ENCODE measurements at places on chromosomes 11 and 22.

DNA sequence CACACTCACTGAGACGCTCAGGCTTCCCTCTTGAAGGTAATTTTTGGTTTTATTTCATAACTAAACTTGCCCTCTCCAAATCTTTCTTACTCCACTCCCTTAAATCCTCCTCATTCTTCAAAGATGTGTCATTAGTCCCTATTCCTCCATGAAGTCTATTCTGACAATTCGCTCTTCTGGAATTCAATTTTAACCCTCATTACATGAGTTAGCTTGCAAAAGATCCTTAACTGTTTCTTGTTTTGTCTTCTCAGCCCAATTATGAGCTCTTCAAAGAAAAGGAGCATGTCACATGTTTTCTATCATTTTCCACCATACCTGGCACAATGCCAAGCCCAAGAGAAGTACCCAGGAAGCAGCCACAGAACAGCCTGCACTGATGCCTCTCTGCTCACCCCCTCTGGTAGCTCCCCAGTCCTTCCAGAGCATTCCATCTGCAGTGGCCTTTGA lies 13.0 kb downstream of the GALNT18 start:
- DNase-seq: no peak

DNA sequence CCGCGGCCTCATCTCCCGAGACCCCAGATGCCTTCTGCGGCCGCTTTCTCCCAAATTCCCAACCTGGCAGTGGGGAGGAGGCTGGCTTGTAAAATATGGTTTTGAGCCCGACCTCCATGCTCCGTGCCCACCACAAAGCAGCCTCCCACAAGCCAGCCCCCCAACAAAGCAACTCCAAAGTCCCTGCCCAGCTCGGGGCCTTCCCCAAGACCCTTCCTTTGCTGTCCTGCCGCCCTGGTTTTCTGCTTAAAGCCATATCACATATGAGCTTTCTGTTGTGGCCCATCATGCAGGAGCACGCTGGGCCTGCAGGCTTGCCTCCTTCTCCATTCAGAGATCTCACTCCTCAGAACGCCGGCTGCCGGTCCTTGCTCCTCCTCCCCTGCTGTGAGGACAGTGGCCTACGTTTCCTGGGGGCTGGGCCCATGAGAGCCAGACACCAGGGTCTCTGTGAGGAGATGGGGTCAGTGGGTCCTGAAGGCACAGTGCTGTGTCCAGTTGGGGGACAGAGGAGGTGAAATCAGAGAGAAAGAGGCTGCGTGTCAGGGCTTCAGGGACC lies 680.0 kb downstream of the BRD1 start:
- DNase-seq: no peak

- no peak for DNase-seq
These were observed 47.3 kb upstream of the TSKU start for GRCh38 chr11:76735841-76736240.

- peak; percentile 67 for DNase-seq
These were observed 28.4 kb downstream of the KIAA0930 start for GRCh38 chr22:45212306-45212709.

DNA sequence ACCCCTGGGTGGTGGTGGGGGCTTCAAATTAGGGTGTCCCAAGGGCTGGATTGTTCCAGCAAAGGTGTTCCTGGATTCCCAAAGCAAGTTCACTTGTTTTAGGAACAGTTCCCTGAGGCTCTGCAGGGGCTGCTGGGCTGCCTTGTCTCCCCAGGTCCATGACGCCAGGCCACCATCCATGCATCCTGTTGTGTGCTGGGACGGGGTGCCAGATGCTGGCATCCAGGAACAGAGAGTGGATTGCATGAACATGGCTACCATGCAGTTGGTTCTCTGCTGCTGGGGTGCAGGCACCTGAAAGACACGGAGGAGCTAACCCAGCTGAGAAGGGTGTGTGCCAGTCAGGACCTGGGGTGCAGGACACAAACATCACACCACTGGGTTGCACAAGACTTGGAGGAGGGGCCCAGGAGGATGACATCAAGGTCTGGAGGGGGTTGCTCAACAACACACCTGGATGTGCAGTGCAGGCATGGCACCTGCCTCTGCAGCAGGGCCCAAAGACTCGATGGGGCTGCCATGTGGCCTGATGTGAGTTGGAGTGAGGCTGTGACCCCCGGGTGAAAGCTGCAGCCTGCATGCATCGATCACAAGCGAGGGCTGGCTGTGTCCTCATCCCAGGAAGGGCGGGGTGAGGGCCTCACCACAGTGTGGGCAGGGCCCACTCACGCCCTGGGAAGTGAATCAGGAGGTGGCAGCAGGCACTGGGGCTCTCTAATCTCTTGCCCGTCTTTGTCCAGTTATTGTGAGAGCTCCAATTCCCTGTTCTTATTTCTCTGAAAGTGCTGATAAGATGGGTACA lies 74.0 kb upstream of the CLDN5 start:
- no peak for DNase-seq

DNA sequence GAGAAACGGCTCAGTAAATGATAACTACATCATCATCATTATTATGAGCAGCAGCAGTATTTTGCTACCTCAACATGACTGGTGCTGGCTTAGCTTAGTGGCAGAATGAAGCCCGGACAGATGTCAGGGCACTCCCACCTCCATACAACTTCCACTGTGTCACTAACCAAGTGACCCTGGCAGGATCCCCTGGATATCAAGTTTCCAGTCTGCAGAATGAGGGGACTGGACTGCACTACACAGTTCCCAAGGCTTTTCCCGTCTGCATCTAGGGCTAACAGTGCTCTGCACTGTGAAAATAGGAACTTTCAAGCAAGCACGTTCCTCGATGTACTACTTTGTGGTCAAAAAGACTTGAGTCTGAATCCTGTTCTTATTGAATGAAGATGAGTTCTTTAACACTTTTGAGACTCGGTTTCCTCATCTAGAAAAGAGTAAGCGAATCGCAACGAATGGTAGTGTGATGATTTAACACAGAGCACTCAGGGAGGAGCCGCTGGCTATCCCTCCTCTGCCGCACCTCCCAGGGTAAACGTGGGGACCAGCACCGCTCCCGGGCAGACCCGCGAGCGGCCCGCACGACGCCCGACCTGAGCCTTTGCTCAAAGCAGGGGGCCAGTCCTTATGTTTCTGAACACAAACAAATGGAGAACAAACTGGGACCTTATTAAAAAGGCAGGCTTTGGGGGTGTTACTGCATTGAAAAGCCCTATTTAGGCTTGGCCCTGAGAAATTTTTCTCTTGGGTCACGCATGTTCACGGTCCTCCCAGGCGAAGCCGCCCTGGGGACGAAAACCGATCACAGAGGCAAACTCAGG lies 910 bp downstream of the CLTCL1 start:
- peak; percentile 27 for DNase-seq

- no peak for DNase-seq
These were observed 11.1 kb upstream of the VWCE start for GRCh38 chr11:61306221-61306620.

GRCh38 chr22:47367993-47368945 lies 605.8 kb downstream of the TBC1D22A start:
- DNase-seq: no peak

DNA sequence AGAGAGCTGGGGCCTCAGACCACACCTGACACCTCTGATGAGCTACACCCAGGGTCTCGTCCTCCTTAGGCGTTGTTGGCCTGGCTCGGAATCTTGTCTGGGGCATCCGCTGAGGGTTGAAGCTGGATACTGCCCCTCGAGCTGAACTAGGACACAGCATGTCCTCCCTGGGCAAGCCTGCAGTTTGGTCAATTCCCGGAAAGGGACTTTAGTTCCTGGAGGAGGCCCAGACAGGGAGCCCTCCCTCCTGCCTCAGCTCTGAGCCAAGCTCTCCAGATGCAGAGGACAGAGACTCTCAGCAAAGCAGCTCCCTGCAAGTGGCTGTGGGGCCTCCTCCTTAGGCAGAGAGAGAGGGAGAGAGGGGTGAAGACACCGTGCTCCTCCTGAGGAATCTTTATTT lies 4.9 kb downstream of the APOL3 start:
- DNase-seq: no peak

DNA sequence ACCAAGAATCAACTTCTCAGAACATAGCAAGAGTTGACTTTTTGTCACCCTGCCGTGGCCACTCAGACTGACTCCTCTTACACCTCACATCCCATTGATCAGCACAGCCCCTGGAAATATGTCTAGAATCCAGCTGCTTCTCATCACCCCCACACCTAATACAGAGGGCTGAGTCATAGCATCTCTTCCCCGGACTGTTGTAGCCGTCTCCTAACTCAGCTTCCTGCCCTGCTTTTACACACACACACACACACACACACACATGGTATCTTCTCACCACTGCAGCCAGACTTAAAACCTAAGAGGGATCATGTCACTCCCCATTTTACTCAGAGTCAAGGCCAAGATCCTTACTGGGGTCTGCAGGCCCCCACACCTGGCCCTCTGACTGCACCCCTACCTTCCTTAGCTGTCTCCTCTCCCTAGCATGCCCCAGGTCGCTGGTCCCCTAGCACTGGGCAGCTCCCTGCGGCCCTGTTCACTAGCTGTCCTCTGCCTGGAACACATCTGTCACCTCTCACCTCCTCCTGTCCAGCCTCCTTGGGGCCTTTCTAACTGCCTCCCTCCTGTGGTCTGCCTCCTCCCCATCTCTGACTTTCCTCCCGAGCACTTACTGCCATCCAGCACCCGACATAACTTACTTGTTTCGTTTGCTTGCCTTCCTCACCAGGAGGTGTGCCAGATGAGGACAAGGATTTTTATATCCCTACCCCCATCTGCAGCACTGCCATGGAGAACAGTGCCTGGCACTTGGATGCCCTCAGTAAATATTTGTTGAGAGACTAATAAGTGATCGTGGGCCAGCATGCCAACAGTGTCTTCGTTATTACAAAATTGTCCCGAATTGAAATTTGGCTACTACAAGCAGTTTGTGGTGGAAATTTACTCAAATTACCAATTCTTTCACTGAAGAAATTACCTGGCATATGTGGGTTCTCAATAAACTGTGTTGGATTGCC lies 61.9 kb downstream of the BMAL1 start:
- no peak for DNase-seq

- DNase-seq: no peak
These were observed 91.2 kb downstream of the CLPB start for GRCh38 chr11:72343006-72343756.

DNA sequence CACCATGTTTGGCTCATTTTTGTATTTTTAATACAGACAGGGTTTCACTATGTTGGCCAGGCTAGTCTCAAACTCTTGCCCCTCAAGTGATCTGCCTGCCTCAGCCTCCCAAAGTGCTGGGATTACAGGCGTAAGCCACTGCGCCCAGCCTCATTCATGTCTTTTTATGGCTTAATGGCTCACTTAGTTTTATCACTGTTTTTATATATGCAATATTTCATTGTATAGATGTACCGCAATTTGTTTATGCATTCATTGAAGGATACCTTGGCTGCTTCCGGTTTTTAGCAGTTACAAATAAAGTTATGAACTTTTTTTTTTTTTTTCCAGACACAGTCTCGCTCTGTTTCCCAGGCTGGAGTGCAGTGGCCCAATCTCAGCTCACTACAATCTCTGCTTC lies 5.5 kb upstream of the TCN2 start:
- DNase-seq: no peak

- no peak for DNase-seq
These were observed 10.7 kb downstream of the PICK1 start for GRCh38 chr22:38067761-38068360.

- DNase-seq: no peak
These were observed 30.9 kb upstream of the CREB3L1 start for GRCh38 chr11:46246521-46246920.

DNA sequence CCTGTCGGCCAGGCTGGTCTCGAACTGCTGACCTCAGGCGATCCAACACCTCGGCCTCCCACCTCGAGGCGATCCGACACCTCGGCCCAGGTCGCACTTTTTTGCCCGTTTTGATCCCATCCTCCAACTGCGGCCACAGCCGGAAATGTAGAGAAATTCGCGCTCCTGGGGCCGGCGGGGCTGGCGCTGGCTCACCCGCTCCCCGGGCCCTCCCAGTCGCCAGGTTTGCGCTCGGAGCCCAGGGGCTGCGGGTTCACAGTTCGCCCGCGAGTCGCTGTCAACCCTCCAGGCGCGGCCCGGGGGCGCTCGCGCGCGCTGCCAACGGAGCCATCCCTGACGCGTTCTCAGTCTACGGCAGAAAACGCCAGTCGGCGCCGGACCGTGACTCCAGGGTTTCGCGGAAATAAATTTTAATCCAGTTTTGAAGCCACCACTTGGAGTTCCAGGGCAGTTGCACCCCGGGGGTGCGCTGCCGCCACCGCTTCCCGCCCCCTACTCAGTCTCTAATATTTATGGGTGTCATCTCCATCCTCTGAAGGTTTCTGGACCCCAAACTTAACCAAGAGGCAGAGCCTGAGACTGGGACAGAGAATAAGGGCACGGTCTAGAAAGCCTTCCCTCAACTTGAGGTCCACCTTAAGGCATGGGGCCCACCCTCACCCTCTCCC lies 1.5 kb upstream of the KLHDC7B start:
- peak; percentile 79 for DNase-seq

DNA sequence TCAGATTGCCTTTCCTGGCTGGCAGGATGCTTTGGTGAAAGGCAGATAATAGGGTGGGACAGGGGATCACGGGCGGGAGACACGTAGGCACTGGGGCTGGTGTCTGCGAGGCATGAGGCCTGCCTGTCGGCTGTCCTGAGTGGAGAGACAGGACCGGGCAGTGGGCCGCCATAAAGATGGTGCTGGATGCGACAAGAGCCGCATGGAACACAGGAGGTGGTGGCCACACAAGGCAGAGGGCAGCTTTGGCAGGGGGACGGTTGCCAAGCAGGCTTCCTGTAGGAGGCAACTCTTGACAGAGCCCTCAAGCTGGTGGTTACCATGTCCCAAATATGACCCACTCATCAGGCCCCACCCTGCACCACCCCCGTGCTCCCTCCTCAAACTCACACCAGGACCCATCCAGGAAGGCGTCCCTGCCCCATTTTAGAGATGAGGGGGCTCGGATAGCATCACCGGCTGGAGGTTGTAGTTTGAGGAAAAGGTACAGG lies 4.9 kb upstream of the PPARA start:
- no peak for DNase-seq

GRCh38 chr11:31870609-31871309 lies 59.6 kb upstream of the PAX6 start:
- no peak for DNase-seq

DNA sequence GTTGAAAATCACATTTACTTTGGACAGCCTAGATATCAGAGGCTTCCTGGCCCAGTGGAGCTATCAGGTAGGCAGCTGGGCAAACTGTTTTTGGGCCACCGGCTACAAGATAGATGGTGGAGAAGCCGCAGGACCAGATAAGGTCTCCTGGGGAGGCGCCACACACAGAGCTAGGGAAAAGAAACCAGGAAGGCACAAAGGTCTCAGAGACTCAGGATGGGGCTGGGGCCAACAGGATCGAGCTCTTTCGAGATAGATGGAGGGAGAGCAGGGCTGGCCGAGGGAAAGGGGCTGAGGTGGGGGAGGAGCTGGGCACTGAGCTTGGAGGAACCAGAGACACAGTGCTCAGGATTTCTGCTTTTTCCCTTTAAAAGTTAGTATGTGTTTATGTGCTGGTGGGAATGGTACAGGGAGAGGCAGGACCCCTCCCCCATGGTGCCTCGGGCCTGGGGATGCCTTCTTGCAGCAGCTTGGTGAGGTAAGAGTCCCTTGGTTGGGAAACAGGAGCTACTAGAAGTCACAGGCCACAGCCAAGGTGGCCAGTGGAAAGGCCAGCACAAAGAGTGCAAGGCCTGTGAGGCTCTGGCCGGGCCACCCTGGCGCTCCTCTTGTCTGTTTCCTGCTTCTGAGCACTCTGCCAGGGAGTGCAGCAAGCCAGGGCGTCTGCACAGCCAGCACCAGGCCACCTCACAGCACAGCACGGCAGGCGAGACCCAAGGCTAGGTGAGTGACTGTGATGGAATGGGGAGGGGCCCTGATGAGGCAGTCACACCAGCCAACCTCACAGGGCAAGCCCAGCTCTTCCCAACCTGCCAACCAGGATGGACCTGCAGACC lies 11.5 kb upstream of the NAP1L4 start:
- no peak for DNase-seq

Measured in heart left ventricle (tissue), 16 donors.